ENCODE measurements at places on chromosomes 12 and 14.

DNA sequence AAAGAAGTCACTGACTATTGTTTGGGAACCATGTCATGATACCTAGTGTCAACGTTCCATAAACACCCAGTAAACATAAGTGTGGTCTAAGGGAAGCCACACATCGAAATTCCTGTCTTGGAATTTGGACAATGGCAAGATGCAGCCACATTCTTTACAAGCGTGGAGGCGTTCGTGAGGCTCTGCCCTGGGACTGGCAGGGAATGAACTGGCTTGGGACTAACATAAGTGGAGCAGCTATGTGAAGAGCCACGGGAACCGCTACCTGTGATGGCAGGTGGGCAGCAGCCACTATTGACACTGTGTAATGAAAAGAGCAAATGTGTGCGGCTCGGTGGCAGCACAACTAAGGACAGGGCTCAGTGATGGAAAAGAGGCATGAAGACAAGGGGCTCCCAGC, 10.0 kb upstream of the NRIP2 start:
- DNase-seq: no peak

- DNase-seq: no peak
Observed at GRCh38 chr14:34713681-34714319, 593 bp downstream of the CFL2 start.

DNA sequence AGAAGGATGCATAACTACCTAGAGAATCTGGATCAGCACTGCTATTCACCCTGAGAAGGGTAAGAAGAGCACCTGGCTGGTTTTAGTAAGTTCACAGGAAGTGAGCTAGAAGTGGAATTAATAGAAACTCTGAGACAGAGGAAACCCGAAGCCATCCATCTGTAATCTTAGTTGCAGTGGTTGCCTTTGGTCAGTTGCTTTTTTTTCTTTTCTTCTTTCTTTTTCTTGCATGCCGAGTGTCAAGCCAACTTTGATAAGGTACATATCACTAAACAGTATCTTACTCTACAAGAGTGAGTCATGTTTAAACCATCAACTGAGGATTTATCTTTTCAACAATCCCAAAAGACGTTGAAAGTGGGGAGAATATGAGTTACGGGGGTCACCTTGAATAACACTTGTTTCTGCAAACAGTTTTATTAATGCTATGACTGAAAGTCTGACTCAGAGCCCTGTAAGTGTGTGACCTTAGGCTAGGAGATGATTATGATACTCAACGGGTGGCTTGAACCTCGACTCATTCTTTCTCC, 26.7 kb downstream of the C12orf75 start:
- no peak for DNase-seq

- DNase-seq: no peak
Observed at GRCh38 chr12:11812241-11812585, 162.7 kb downstream of the ETV6 start.

- no peak for DNase-seq
Observed at GRCh38 chr14:64763801-64764621, 59.8 kb downstream of the PLEKHG3 start.
